ENCODE measurements at places on chromosomes 16 and 17.

- DNase-seq = no peak
Measured at GRCh38 chr16:51443934-51444333, 292.9 kb upstream of the SALL1 start.

GRCh38 chr16:11439790-11440656 is 94.8 kb downstream of the RMI2 start:
- no peak for DNase-seq

GRCh38 chr17:13513039-13513405 is 88.7 kb downstream of the HS3ST3A1 start:
- DNase-seq = no peak

GRCh38 chr16:25951999-25952398 is 260.2 kb downstream of the HS3ST4 start:
- DNase-seq = no peak

DNA sequence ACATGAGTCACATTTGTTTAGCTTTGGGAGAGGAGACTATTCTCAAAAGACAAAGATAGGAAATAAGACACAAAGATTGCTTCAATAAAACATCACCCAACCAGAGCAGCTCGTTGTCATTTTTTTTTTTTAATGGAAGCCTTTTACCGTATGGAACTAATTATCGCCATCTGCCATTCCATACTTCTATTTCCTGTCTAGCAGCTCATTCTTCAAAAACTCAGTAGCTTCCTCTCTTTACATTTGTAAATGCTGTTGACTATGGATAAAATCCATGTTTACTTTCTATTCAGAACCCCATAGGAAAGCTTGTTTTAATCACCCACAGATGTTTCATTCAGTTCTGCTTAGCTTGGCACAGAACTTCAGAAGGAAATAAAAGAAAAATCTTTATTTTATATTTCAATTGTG is 110.0 kb upstream of the PSMD7 start:
- no peak for DNase-seq

Measured in OCI-M1 (cell line).